T-helper 2 cell treated with Interferon-gamma antibody and Interleukin-4, amounts not matched to agents 5 μg/mL and 100 μg/mL, for 36 hours (primary cell): ENCODE measurements at places on chromosomes 7 and 10.

- no peak for DNase-seq
Observed at GRCh38 chr7:130880668-130881067, 146.7 kb upstream of the KLF14 start.

DNA sequence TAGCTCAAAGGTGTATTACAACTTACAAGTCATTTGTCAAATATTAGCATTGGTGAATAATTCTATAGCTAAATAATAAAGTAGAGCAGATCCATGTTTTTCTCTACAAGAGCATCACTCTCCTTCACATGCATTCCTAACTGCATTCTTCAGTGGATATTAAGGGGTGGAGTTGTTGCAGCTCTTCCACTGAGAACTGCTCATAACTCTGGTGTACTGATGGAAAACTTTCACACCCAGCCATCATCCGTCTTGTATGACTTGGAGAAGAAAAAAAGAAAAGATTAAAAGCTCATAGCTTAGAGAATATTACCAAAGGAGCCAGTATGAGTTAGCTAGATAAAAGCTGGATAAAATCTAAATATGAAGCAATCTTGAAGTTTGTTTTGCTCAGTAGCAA, 10.2 kb upstream of the FAM13C start:
- no peak for DNase-seq

GRCh38 chr7:141497391-141497790, 53.8 kb upstream of the AGK start:
- DNase-seq = no peak

GRCh38 chr7:27254625-27255024, 12.0 kb downstream of the EVX1 start:
- DNase-seq = no peak

- no peak for DNase-seq
Observed at GRCh38 chr7:107917763-107918651, 27.0 kb downstream of the DLD start.

- no peak for DNase-seq
Observed at GRCh38 chr7:39971924-39972323, 21.9 kb downstream of the CDK13 start.

DNA sequence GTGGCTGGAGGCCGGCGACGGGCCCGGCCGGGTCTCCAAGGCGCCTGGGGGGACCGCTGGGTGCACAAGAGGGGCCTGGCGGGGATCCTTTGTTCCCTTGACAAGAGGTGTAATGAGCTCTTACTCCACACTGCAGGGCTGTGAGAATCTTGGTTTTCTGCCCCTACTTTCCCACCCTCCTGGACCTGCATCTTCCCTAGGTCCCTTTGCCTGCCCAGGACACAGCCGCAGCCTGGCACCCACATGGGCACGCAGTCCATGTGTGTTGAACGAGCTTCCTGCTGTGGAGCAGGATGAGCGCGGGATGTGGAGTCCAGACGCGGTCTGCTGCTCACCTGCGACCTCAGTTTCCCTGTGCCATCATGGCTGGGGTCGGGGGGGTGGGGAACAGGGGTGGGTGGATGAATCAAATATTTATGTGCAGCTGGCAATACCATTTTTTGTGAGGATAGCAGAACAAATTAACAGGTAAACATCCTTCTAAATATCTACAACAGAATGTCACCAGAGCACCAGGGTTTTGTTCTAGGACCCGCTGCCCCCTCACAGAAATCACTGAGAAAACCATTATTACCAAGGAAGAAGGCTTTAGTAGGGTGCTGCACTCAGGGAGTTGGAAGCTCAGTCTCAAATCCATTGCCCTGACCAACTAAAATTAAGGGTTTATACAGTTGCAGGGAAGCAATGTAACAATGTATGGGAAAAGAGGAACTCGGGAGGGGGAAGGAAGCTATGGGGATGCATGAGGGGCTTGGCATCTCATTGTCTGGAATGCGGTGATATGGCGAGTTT, 474 bp upstream of the NSMCE4A start:
- DNase-seq = no peak

GRCh38 chr10:78035025-78035424, 1.4 kb downstream of the RPS24 start:
- DNase-seq = no peak

DNA sequence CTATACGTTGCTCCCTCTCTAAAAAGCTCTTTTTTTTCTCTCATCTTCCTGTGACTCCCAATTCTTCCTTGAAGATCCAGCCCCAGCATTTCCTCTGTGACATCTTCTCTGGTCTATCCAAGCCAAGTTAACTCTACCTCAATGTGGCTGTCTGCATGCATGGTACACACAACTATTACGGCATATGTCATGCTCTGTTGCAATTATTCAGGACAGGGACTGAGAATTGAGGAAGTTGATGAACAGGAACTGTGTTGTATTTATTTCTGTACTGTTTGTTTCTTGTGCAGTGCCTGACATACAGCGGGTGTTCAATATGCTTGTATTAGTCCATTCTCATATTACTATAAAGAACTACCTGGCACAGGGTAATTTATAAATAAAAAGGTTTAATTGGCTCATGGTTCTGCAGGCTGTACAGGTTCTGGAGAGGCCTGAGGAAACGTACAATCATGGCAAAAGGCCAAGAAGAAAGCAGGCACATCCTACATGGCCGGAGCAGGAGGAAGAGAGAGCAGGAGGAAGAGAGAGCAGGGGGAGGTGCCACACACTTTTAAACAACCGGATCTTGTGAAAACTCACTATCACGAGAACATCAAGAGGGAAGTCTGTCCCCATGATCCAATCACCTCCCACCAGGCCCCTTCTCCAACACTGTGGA, 6.3 kb downstream of the TRPV5 start:
- DNase-seq = no peak

- no peak for DNase-seq
Observed at GRCh38 chr7:110861163-110861562, 229.8 kb upstream of the LRRN3 start.

GRCh38 chr7:138713191-138713590, 12.0 kb upstream of the SVOPL start:
- no peak for DNase-seq

DNA sequence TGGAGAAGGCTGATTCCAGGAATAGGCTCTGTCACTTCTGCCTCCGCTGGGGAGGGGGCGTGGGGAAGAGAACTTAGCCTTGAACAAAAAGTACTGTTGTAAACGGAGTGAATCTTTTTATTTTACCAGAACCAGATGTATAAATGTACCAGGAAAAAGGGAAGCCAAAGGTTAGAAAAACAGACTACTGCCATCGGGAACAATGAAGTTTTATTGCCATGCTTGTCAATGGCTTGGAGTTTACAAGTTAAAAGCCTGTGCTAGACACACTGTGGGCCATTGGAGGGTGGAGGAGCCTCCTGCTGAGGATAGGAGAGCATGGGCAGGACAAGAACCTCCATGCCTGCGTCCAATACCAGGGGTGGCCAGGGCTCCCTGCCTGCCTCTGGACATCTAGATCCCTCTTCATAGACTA, 161.7 kb upstream of the LYZL2 start:
- no peak for DNase-seq

GRCh38 chr7:6306471-6306870, 34.0 kb upstream of the CYTH3 start:
- DNase-seq = no peak

- DNase-seq = peak; percentile 10
Observed at GRCh38 chr10:103192089-103192450, 1.0 kb downstream of the NT5C2 start.

GRCh38 chr7:67711706-67712105, 715.1 kb downstream of the TYW1 start:
- DNase-seq = no peak

DNA sequence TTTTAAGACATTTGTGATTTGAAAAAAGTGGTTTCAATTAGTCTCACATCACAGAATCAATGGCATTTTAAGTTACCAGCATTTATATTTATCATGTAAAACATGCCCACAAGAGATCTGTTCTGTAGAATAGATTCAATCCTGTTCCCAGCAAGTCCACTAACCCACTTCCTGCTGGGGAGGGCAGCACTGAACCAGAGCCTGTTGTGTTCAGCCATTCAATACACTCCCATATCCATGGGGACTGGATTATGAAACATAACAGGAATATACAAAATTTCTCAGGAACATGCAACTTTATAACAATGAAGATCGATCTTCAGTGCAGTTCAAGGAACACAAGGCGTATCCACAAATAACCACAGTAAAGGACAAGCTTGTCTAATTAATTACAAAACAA, 24.4 kb upstream of the ANK3 start:
- DNase-seq = no peak

DNA sequence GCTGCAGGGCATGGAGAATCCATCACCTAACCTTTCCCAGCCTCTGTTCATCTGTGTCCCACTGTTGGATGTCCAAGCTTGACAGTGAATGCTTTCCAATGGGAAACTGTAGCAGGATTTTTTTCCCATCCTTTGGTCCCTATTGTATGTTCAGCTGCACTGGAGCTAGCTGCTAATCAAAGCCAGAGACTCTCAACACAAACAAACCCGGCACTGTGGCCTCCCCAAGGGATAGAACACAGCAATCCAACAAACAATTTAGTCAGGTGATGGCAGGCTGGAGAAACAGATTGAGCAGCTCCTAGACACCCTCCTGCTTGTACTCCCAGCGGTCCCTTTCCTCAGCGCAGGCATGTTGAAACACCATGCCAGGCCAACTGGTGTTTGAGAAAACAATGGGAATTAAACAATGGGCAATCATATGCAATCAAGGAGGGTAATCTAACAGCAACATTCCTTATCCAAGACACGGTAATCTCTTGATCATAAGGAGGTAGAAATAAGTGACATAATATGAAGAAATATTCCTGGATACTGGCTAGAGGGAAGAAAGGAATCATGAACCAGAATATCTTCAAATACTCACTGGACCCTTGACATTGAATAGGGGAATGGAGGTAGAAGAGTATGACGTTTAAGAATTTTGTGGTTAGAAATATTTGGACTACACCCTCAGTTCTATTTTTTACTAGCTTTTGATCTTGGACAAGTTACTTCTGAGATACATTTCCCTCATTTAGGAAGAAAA, 15.0 kb downstream of the PTN start:
- no peak for DNase-seq

GRCh38 chr7:19665399-19666008, 43.3 kb downstream of the POLR1F start:
- DNase-seq = no peak

DNA sequence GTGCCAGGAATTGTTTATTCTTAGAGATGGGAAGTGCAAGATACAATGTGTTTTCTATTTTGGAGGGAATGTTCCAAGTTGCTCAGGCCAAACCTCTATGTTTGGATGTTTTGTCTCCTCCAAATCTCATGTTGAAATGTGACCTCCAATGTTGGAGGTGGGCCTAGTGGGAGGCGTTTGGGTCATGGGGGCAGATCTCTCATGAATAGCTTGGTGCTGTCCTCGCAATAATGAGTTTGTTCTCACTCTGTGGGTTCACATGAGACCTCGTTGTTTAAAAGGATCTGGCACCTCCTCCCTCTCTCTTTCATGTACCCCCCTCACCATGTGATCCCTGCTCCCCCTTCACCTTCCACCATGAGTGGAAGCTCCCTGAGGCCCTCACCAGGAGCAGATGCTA, 8.3 kb upstream of the GDF10 start:
- DNase-seq = no peak

DNA sequence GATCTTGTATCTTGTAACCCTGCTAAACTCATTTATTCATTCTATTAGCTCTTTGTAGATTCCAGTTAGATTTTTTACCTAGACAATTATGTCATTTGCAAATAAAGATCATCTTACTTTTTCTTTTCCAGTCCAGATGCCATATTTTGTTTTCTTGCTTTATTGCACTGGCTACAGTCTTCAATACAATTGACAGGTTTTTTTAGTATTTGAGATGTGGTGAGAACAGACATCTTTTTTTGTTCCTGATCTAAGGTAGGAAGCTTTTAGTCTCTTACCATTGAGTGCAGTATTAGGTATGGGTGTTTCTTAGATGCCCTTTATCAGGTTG, 12.1 kb downstream of the SPRN start:
- DNase-seq = no peak

DNA sequence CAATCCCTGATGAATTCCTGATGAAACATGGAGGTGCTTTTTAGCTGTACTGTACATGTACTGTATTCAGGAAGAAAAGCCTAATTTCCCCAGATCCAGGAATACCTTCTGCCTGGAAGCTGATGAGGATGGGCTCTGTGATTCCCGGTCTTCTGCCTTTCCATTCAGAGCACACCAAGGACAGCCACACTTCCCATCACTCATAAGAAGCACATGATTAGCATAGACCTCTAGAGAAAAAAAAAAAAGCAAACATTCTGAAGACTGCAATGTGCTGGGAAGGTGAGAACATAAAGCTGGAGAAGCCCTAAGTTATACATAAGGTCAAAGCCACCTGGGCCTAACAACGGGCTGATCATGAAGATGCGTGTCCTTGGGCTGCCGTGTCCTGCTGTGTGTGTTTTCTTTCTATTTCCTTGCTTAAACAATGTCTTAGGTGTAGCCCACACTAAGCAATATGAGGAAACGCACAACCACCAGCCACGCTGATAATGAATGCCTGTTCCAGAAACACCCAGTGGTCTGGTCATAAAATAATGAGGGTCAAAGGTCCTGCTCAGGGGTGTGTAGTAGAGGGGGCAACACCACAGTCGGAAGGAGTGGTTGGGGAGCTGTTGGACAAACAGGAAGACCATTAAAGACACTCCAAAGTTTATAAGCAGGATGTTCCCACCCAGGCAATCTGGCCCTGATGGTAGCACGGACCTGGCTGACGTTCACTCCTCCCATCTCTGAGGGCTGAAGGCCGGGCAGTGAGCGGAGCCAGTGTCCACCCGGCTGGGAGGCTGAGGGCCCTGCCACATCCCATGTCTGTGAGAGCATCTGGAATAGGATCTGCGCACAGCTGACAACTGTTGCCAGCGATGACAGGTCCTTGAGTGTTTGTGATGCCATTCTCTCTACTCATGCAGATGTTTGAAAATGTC, 7.9 kb downstream of the PKD1L1 start:
- no peak for DNase-seq

- DNase-seq = no peak
Observed at GRCh38 chr7:110943701-110944345, 147.1 kb upstream of the LRRN3 start.

GRCh38 chr7:101699881-101700823, 71.1 kb upstream of the MYL10 start:
- DNase-seq = no peak

GRCh38 chr10:94308866-94309265, 53.9 kb downstream of the NOC3L start:
- DNase-seq = no peak

DNA sequence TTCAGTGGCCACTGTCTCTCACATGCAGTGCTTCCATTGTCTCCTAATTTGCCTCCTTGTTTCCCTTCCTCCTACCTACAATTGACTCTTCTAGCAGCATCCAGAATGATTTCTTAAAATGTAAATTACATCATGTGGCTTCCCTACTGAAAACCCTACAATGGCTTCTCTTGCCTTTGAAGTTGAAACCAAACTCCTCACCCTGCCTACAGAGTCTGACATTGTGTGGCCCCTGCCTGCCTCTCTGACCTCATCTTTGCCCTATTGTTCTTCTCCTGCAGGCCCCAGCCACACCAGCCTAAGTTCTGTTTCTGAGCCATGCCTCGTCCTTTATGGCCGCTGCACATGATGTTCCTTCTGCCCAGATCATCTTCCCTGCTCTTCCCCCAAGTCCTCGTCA, 35.8 kb upstream of the CDK1 start:
- DNase-seq = no peak

- DNase-seq = no peak
Observed at GRCh38 chr10:71078454-71079145, 133.8 kb upstream of the UNC5B start.
